Fibroblast of mammary gland (primary cell): ENCODE measurements at places on chromosomes 5 and 9.

DNA sequence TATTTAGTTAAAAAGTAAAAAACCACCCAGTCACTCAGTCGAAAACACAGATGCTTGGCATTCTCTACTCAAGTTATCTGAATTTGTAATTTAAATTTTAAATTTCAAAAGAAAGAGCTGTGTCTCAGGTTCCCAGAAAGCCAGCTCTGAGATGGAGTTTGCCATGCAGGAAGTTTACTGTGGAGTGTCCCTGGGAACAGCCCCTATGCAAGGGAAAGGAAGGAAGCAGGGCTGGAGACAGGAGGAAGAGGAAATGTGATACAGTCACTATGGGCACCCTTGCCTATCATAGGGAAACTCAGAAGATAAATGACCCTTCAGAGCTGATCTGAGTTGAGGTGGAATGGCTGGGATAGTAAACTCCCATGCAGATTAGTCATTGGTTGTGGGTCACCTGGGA is 408.8 kb upstream of the ACTBL2 start:
- no peak for DNase-seq

DNA sequence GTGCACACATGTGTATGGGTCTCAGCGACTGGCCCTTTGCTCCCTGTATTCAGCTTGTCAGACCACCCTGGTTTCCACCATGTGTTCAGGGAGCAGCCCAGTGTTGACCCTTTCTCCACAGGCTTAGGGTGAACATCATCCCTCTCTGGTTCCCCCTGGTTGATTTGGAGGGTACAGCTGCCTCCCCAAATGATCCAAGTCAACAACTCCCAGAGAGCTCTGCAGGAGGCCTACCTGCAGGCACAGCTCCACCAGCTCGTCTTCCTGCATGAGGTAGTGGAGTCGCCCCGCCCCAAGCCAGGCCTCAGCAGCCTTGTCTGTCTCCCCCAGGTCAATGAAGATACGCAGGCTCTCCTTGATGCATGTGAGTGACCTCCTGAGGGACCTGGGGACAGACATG is 50.5 kb downstream of the SH3TC2 start:
- DNase-seq = no peak

GRCh38 chr9:112048924-112049691 is 126.0 kb downstream of the SUSD1 start:
- peak; percentile 90 for DNase-seq

DNA sequence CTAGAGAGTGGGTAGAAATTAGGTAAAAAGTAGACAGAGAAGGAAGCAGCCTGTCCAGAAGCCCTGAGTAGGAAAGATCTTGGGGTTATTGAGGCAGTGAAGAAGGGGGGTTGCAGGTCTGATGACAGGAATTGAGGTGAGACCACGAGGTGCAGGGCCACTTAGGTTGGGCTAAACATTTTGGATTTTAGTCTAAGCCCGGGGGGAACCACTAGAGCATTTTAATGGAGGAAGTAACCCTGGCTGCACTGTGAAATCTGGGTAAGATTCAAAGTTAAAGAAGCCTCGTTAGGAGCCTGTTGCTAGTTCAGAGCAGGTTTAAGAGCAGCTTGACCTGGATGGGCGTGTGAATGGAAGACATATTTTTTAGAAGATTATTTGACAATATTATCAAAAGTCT is 38.3 kb downstream of the MAP3K1 start:
- DNase-seq = no peak

DNA sequence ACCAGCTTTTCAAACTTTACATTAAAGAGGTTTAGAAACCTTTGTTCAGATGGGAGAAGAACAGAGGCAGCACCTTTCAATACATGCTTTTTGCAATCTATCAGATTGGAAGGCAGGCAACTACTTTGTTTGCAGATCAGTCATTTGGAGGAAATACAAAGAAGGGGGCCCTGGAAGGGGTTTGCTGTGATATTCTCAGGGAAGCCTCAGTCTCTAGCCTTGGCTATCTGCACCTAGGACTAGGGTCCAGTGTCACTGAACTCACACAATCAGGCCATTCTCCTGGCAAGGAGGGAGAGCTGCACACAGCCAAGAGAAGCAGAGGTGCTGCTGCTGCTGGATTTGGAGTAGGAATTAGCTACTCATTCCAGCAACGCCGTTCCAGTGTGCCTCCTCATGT is 79.5 kb downstream of the CRB2 start:
- DNase-seq = no peak

- DNase-seq = peak; percentile 45
Observed at GRCh38 chr5:165209101-165209727, 1703.8 kb downstream of the MAT2B start.

GRCh38 chr5:95241635-95242034 is 43.3 kb downstream of the MCTP1 start:
- DNase-seq = no peak

GRCh38 chr5:10984021-10984715 is 223.1 kb upstream of the DAP start:
- no peak for DNase-seq

DNA sequence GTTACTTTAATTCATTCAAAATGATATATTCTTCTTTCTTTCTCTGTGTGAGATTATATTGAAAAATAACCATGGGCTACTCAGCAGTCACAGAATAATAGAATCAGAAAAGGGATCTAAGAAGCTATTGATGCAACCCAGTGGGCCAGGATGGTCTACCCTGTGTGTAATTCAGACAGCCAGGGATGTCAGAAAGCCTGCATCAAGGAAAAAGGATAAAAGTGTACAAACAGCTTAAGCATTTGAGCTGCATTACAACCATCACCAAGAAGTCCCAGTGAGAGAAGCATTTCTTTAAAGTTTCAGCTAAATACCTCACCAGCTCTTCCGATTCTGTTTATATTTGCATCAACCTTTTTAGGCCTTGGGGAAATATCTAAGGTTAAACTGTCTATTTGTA is 37.8 kb upstream of the PPP3R2 start:
- no peak for DNase-seq

GRCh38 chr9:109779711-109780452 is at the start of gene PALM2AKAP2:
PALM2AKAP2 (plus strand) TSS chr9:109780198; CDS start chr9:109780489, 291 bp downstream.
- DNase-seq = peak; percentile 54

GRCh38 chr5:84274585-84275468 is 109.9 kb downstream of the EDIL3 start:
- DNase-seq = peak; percentile 47

GRCh38 chr5:4643190-4643589 is 496.9 kb upstream of the ADAMTS16 start:
- no peak for DNase-seq

DNA sequence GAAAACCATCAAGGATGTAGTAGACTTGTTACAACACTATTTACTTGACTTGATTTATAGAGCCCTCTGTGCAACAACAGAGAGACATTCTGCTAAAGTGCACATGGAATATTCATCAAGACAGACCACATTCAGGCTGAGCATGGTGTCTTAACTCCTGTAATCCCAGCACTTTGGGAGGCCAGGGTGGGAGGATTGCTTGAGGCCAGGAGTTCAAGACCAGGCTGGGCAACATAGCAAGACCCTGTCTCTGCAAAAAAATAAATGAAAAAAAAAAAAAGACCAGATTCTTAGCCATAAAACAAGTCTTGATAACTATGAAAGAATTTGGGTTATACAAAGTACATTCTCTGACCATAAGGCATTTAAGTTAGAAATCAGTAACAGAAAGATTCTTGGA is 25.3 kb downstream of the DENND4C start:
- DNase-seq = no peak

DNA sequence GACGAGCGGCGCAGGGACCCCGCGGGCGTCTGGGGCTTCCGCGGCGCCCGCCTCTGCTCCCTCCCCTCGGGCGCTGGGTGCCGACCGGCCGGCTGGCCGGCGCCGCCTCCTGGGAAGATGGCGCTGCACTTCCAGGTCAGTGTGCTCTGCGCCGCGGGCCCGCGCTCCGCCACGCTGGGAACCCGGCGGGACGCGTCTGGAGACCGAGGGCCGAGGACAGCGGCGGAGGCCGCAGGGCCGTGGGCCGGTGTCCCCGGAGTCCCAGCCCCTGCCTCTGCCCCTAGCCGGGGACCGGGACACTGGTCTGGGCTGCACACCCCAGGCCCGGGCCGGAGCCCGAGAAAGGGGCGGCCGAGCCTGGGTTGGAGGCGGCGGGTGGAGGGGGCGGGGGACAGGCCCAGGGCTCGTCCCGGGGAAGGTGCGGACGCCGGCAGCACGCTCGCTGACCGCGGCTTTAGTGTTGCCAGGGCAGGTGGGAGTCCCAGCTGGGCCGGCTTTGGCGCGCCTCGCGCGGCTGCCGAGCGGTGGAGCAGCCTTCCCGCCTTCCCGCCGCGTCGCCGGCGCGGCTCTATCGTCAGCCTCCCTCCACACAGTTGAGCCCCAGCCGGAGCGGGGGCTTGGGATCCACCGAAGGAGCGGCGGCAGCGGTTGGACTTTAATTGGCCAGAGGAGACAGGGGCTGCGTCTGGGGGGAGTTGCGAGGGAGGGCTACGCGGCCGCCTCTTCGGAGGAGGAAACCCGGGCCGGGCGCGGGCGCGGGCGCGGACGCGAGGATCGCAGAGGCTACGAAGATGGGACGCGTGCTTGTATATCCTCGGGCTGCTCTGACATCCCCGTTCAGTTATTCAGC is at the start of gene RANBP17:
RANBP17 (plus strand) TSS at position 102 of the 850 bp plus-strand sequence.
- DNase-seq = peak; percentile 62

DNA sequence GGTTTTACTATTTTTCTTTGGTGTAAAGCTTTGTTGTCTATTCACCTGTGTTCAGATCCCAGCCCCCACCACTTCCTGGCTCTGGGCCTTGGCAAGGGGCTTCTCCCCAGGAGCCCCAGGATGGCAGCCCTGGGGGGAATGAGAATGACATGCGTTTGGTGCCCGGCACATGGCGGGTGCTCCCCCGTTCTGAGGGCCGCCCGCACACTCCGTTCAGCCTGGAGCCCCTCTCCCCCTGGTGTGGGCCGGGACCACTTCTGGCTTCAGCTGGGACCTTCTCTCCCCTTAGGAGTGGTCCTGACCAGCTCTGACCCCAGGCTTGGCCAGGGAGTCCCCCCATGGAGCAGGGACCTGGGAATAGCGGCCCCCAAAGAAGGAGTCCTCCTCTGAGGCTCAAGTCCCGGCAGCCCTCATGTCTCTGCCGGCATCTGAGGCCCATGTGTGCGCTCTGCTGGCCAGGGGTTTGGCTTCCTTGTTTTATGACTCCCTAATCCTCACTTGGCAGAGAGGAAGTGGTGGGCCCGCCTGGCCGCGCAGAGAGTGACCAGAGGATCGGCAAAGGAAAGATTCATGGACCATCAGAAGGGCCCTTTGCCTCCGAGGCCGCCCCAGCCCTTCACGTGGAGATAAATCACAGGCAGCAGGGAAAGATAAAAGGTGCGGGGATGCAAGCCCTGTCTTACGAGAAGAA is 57.0 kb upstream of the LMX1B start:
- DNase-seq = no peak

- no peak for DNase-seq
Observed at GRCh38 chr9:70578720-70579119, 164.3 kb upstream of the KLF9 start.

- DNase-seq = no peak
Observed at GRCh38 chr5:137092831-137093230, 406.3 kb downstream of the SPOCK1 start.

- DNase-seq = no peak
Observed at GRCh38 chr5:58477760-58478376, 13.4 kb upstream of the GAPT start.
